ENCODE measurements at places on chromosomes 7 and 10.

GRCh38 chr10:3757638-3758490 is 27.1 kb downstream of the KLF6 start:
- DNase-seq, result peak; percentile 60

GRCh38 chr10:128573986-128574385 is 447.8 kb upstream of the MKI67 start:
- DNase-seq, result no peak

DNA sequence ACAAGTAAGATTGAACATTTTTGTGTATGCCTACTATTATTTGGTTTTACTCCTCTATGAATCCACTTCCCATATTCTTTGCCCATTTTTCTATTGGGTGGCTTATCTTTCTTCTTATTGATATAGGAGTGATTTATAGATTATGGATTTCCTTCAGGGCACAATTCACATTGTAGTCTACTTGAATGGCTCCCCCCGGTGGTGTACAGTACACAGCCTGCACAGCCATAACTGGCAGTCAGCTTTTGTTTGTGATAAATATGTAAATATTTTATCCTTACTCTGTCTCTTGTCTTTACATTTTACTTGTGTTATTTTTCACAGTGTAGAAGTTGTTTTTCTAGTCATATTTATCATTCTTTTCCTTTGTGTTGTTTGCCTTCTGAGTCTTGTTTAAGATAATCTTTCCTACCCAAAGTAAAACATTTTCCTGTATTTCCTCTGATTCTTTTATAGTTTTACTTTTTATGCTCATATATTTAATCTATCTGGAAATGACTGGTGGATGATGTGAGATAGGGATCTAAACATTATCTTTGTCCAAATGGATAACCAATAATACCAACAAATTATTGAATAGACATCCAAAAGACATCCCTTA is 23.9 kb upstream of the CALD1 start:
- DNase-seq, result peak; percentile 16

DNA sequence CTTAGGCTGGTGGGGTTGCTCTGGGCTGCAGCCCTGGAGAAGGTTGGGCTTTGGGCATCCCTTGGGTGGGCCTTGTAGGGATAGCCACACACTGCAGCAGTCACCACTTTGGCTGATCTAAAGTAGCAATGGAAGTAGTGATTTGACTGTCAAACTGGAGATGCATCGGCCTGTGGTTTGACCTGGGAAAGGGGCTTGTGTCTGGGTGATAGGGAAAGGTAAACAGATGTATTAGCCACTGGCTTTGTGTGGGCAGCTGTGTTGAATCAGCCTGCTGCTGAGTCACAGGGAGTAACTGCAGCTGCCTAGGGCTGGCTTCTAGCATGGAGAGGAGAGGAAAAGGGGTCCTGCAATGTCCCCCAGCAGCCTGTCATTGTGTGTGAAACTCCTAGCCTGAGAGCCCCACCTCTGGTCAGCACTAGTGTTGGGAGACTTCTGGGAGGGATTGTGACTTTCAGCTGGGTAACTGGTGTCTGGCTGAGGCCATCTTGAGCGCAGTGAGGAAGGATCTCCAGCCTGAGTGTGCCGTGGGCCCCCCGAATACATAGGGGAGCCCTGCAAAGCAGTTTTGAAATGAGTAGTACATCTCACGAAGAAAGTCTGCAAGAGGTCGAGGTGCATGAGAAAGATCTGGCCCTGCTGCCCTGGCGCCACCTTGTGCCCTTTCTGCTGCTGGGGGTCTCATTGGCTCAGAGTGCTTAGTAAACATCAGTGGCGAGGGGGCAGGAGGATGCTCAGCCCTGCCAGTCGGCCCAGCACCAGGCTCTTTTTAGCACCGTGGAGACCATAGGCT is 117.3 kb downstream of the FANK1 start:
- DNase-seq, result no peak

DNA sequence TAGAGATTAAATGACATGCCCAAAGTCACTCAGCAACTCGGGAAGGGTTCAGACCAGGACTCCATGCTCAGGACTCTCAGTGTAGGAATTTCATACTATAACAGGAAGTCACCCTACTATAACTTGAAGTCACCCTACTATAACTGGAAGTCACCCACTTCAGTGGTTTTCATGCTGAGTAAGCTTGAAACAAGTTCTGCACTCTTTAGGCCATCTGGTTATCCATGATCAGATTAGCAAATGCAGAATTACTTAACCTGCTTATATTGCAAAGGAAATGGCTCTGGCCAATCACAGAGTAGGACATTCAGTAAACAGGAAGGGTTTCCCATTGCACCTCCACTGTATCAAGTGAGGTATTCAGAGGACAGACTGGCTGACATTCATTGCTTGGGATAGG is 1240.4 kb downstream of the GATA3 start:
- DNase-seq, result no peak

GRCh38 chr7:127393368-127394058 is 1.0 kb upstream of the ZNF800 start:
- no peak for DNase-seq

- DNase-seq, result no peak
These were observed at the start of gene GSDME for GRCh38 chr7:24757353-24758275. Gene GSDME (minus strand): TSS chr7:24757464. CDS start chr7:24749774, 7,690 bp downstream.

GRCh38 chr10:75497997-75498883 is 66.8 kb downstream of the LRMDA start:
- DNase-seq, result no peak

All from stimulated activated CD4-positive, alpha-beta T cell treated with anti-CD3 and anti-CD28 coated beads, Interleukin-15, amount 100 ng/mL, for 48 hours (primary cell).